Chondrocyte (in vitro differentiated cells): ENCODE measurements at places on chromosomes 6 and 20. TPM values are rescaled to one million over a fixed set of nuclear protein-coding genes. Genes with fewer than 3 reads are reported as not detected.

DNA sequence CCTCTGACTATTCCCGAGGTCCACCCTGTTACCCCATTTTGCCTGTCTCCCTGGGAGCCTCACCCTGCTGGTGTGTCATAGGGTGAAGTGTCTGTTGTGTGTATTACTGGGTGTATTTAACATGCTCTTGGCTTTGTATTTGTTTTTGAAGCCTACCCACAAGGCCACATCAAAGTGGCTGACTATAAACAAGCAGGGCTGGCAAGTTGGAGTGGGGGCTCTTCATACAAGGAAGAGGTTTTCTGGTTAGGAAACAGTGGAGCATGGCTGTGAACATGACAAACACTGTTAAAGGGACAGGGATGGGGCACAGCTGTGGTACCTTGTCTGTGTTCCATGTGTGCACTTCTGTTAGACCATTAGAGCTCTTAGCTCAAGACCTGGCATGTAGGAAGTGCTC is 26.3 kb downstream of the HECA start:
- peak overlapping the region; percentile 37 for H3K27ac ChIP-seq
- peaks cover 14% of the 10 kb centered on the region for H3K4me1 ChIP-seq
- no peaks in the 10 kb centered on the region for H3K27me3 ChIP-seq
- H3K36me3 ChIP-seq, result no peaks in the 10 kb centered on the region
- no peak overlapping the region for H3K4me3 ChIP-seq

DNA sequence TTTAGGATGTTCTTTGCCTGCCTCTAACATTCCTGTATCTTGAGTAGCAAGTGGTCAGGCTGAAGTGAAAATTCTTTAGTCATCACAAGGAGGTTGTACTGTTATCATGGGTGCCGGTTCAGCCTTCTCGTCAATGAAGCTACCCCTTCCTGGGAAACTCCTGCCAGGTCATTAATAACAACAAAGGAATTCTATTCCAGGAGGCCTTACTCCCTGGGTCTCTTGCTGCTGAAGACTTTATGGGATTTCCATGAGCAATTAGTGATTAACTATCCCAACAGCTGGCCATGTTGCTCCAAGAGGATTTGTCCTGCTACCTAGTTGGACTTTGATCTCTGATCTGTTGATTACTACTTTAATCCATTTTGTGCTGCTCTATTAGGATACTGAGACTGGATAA is 62.7 kb upstream of the ELOVL5 start:
- H3K36me3 ChIP-seq, result no peaks in the 10 kb centered on the region
- H3K4me1 ChIP-seq, result no peaks in the 10 kb centered on the region
- H3K4me3 ChIP-seq, result no peak overlapping the region
- no peaks in the 10 kb centered on the region for H3K27me3 ChIP-seq

DNA sequence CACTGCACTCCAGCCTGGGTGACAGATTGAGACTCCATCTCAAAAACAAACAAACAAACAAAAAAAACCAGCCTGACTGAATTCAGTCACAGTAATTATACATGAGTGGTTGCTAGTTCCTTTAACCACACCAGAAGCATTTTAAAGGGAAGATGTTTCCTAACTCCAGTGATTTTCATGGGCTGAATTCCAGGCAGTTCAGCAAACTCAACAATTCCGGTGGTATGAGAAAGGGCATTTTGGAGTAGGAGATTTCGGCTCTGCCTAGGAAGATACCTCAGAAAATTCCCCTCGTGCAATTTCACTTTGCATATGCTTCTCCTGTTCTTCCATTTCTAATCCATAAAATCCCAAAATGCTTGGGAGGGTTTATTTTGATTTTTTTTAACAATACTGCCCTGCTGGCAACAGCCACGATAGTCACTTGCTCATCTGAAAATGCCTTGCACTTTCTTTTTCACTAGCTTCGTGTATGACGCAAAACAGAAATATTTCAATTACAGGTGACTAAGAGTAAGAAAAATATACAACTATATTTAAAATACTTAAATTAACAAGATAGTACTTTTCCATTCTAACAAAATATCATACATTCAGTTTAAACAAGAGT is 48.3 kb upstream of the IPCEF1 start:
- H3K4me3 ChIP-seq, result no peak overlapping the region
- H3K36me3 ChIP-seq, result peaks cover 15% of the 10 kb centered on the region
- no peaks in the 10 kb centered on the region for H3K27me3 ChIP-seq

GRCh38 chr20:39751557-39752137 is 789.5 kb downstream of the DHX35 start:
- no peak for DNase-seq
- H3K4me1 ChIP-seq, result no peaks in the 10 kb centered on the region
- no peak overlapping the region for H3K4me3 ChIP-seq
- peaks cover 5% of the 10 kb centered on the region for H3K36me3 ChIP-seq
- no peak overlapping the region for H3K27ac ChIP-seq

The PTP4A1 gene
- total RNA-seq, result 75.7 to 108 TPM (median 99.2 TPM) in 3 replicates

DNA sequence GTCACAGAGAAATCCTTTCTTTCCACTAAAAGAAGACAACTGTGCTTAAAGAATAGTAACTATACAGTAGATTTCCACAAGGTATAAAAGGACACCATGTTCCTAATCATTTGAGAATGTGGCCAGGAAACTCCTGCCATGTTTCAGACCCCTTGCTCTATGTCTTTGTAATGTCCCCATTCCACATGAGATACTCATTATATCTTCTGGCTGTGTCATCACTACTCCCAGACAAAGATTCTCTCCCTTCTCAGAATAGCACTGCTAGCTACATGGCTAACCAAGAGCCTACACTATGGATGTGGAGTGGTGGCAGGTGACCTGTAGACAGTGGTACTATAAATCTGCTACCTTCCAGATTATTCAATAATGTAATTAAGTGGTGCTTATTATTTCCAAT is 218.1 kb upstream of the MCHR2 start:
- no peak overlapping the region for H3K27ac ChIP-seq
- DNase-seq, result no peak

DNA sequence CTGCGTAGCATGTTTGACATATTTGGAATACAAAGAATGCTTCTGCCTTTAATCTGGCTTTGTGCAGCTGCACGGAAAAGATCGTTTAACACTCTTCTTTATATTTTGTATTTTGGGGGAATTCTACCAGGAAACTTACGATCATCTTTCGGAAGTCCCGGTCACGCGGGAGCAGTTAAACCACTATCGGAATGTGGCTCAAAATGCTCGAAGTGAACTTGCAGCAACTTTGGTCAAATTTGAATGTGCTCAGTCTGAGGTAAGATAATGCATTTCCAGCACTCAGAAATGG is 42.3 kb downstream of the CCDC170 start:
- H3K4me3 ChIP-seq, result no peak overlapping the region
- peaks cover 3% of the 10 kb centered on the region for H3K36me3 ChIP-seq
- no peaks in the 10 kb centered on the region for H3K4me1 ChIP-seq
- H3K27ac ChIP-seq, result no peak overlapping the region

GRCh38 chr20:25408170-25408547 is 686 bp downstream of the GINS1 start:
- no peaks in the 10 kb centered on the region for H3K27me3 ChIP-seq
- H3K36me3 ChIP-seq, result peaks cover 4% of the 10 kb centered on the region
- H3K4me3 ChIP-seq, result peak overlapping the region; percentile 88
- peak overlapping the region; percentile 90 for H3K27ac ChIP-seq
- H3K4me1 ChIP-seq, result peaks cover 23% of the 10 kb centered on the region

The PDE10A gene
- 10.4 to 14.3 TPM (median 13.7 TPM) in 3 replicates for total RNA-seq

- no peaks in the 10 kb centered on the region for H3K4me1 ChIP-seq
- no peak for DNase-seq
- no peaks in the 10 kb centered on the region for H3K27me3 ChIP-seq
Measured at GRCh38 chr20:7327810-7328209, 560.3 kb downstream of the BMP2 start.

DNA sequence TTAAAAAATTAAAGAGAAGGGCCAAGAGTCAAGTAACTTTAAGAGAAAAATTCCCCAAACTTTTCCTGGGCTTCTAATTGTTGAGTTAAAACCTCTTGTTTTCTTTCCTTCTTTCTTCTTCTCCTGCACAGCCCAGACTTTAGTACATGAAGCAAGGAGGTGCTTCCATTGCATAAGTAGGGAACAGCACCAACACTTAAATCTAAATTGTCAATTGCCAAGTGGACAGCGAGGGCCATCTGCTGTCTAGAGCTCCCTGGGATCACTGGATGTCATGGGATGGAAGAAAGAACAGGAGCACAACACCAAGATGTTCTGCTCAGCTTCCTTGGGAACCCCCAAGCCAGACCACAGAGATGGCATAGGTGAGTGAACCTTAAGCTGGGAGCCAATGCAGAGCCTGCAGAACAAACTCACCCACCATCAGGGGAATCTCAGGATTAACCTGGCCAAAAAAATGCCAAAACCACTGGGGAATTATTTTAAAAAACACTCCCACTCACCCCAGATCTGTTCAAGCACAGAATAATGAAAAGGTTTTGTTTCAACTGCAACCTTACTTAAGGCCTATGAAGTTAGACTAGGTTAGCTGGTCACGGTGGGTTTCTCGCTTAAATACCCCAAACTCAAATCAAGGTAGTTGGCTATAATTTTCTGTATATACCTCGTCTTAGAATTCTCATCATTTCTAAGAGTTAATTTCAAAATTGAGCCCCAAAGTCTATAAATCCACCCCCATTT is 67.8 kb downstream of the TNFRSF21 start:
- peak overlapping the region; percentile 64 for H3K27ac ChIP-seq
- no peak for DNase-seq
- peaks cover 2% of the 10 kb centered on the region for H3K36me3 ChIP-seq
- H3K4me1 ChIP-seq, result peaks cover 9% of the 10 kb centered on the region
- no peaks in the 10 kb centered on the region for H3K27me3 ChIP-seq

DNA sequence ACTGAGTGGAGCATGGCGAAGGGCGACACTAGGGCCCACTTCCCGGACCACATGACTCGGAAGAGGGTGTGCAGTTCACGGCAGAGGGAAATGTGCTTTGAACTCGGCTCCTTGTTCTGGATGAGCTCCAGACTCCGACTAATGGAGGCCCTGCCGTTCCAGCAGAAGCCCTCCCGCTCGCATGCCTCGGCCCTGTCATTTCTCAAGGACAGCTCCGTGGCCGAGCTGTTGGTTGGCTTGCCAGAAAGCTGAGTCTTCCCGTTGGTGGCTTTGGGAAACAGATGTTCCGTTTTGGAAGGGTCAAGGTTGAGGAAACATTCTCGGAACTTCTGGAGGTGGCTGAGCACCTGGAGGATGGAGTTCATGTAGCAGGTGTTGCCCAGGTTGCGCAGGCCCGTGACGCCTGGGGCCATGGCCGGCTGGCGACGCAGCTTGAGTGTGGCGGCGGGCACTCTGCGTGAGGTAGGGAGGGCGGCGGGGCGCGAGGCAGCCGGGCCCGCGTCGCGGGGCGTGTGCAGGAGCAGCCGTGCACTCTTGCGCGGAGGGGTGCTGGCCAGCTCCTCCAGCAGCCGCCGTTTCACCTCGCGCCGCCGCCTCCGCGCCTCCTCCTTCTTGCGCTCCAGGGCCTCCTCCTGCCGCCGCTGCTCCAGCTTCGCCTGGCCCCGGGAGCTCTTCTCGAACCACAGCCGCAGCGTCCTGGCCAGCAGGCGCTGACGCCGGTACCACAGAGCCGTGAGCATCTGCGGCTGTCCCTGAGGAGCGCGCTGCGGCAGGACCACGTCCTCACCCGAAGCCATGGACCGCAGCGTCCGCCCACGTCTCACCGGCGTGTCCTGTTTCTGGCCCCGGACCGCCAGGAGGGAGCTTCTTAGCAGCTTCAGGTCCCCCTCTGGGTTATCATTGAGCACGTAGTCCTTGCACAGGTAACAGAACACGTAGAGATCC is 18.6 kb downstream of the TOMM6 start:
- no peak for DNase-seq
- H3K36me3 ChIP-seq, result peaks cover 2% of the 10 kb centered on the region
- H3K4me1 ChIP-seq, result no peaks in the 10 kb centered on the region
- H3K4me3 ChIP-seq, result no peak overlapping the region
- no peak overlapping the region for H3K27ac ChIP-seq
- no peaks in the 10 kb centered on the region for H3K27me3 ChIP-seq

The CST11 gene
- total RNA-seq, result not detected in 3 replicates

DNA sequence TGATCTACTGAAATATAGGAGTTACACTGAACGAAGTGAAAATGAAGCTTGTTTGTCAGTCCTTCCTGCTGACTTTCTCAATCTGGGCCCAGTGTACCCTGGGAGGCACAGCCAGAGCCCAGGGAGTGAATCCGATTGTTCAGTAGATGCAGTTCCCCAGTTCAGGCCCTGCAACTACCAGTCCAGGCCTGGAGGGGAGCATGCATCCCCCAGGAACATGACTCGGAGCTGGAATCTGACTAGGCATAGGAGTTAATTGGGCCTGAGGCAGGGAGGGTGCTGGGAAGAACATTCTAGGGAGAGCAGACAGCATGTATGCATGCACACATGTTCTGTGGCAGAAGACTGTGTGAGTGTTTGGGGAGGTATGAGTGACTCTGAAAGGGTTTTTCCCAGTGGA is 42.1 kb downstream of the PHACTR3 start:
- no peaks in the 10 kb centered on the region for H3K36me3 ChIP-seq
- H3K4me3 ChIP-seq, result no peak overlapping the region
- peaks cover 6% of the 10 kb centered on the region for H3K27me3 ChIP-seq
- no peak overlapping the region for H3K27ac ChIP-seq
- no peak for DNase-seq

- peaks cover 3% of the 10 kb centered on the region for H3K36me3 ChIP-seq
- H3K27ac ChIP-seq, result no peak overlapping the region
- no peak overlapping the region for H3K4me3 ChIP-seq
- peaks cover 70% of the 10 kb centered on the region for H3K27me3 ChIP-seq
Measured at GRCh38 chr6:33123732-33124524, 48.1 kb downstream of the HLA-DPB1 start.

DNA sequence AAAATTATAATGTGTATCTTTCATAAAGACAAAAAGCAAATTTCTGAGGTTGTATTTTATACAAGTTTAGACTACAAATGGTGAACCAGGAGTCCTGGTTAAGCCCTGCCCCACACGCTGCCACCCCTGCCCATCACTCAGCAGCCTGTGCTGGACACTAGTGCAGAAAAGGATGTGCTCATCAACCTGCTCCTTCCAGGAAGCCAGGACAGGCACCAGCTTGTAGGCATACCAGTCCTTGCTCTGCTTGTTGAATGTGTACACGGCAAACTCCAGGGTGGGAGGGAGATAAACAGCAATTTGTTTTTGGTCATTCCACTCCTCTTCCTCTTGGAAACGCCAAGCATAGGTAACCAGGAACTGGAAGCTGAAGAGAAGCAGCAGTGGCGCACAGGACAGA is 18.1 kb downstream of the CST9L start:
- H3K4me1 ChIP-seq, result no peaks in the 10 kb centered on the region
- no peak overlapping the region for H3K4me3 ChIP-seq
- peaks cover 15% of the 10 kb centered on the region for H3K27me3 ChIP-seq
- no peak for DNase-seq
- no peak overlapping the region for H3K27ac ChIP-seq

The CST3 gene
- total RNA-seq, result 452 to 487 TPM (median 481 TPM) in 3 replicates

GRCh38 chr20:64107736-64108457 is 532 bp upstream of the NPBWR2 start:
- H3K27me3 ChIP-seq, result peaks cover 19% of the 10 kb centered on the region
- H3K4me1 ChIP-seq, result no peaks in the 10 kb centered on the region

The OPRM1 gene
- total RNA-seq, result not detected in 3 replicates

GRCh38 chr6:11228935-11229654 is 3.4 kb downstream of the NEDD9 start:
- H3K27me3 ChIP-seq, result no peaks in the 10 kb centered on the region
- H3K4me3 ChIP-seq, result peak overlapping the region; percentile 94
- H3K4me1 ChIP-seq, result peaks cover 76% of the 10 kb centered on the region
- H3K36me3 ChIP-seq, result peaks cover 4% of the 10 kb centered on the region
- peak overlapping the region; percentile 100 for H3K27ac ChIP-seq
